ENCODE measurements at places on chromosomes 12 and 14. TPM values are rescaled to one million over a fixed set of nuclear protein-coding genes. Genes with fewer than 3 reads are reported as not detected.

Gene KIF5A
- 0.39 TPM for total RNA-seq

- no peak for DNase-seq
These were observed 4.4 kb upstream of the DYRK4 start for GRCh38 chr12:4557586-4557985.

Gene GXYLT1
- total RNA-seq, result 15.3 TPM

Gene L3HYPDH
- total RNA-seq, result 35.1 TPM

DNA sequence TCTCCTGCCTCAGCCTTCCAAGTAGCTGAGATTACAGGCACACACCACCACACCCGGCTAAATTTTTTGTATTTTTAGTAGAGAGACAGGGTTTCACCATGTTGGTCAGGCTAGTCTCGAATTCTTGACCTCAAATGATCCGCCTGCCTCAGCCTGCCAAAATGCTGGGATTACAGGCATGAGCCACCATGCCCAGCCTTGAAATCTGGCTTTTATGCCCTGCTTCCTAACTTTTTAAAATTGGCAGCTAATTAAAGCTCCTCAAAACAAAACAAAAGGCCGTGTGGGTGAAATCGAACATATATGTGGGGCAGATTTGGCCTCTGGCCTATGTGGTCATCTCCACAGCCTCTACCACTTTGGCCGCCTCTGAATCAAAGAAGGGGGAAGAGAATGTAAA, 37.9 kb downstream of the KCTD10 start:
- DNase-seq, result no peak

- DNase-seq, result no peak
These were observed 58.9 kb downstream of the DIO3 start for GRCh38 chr14:101620031-101620788.

Data from skin of body (tissue), 3 donors.